T-helper 1 cell treated with Interleukin-12 subunit alpha and Interleukin-12 subunit beta and Interleukin-4 antibody, amounts not matched to agents 30 ng/mL and 1 ng/mL, for 36 hours (primary cell): ENCODE measurements at places on chromosomes 2 and 18. TPM values are rescaled to one million over a fixed set of nuclear protein-coding genes. Genes with fewer than 3 reads are reported as not detected.

The SLC39A6 gene
- 28.5 and 30.5 TPM in 2 replicates for total RNA-seq

The ACVR1 gene
- total RNA-seq: 38.5 and 41.3 TPM in 2 replicates

The RBFA gene
- total RNA-seq: 20.8 and 20.9 TPM in 2 replicates

The OR6B2 gene
- total RNA-seq: not detected in 2 replicates

The CXCR2 gene
- total RNA-seq: 0.12 TPM in 2 replicates

The CMPK2 gene
- 52.8 and 57.7 TPM in 2 replicates for total RNA-seq

The ZNF521 gene
- total RNA-seq: not detected in 2 replicates

The DSG4 gene
- total RNA-seq: not detected in 2 replicates

The DOK6 gene
- not detected in 2 replicates for total RNA-seq

The CCDC102B gene
- total RNA-seq: 2.5 and 3.4 TPM in 2 replicates

The TSHZ1 gene
- total RNA-seq: 14.9 and 15.5 TPM in 2 replicates

The LPIN2 gene
- 92.8 and 95.3 TPM in 2 replicates for total RNA-seq
